ENCODE measurements at places on chromosomes 3 and 15.
A peak's percentile ranks its signal among the peaks of the same experiment; 100 is the strongest.

GRCh38 chr3:51398595-51399310 lies 7.7 kb downstream of the RBM15B start:
- no peak for DNase-seq

DNA sequence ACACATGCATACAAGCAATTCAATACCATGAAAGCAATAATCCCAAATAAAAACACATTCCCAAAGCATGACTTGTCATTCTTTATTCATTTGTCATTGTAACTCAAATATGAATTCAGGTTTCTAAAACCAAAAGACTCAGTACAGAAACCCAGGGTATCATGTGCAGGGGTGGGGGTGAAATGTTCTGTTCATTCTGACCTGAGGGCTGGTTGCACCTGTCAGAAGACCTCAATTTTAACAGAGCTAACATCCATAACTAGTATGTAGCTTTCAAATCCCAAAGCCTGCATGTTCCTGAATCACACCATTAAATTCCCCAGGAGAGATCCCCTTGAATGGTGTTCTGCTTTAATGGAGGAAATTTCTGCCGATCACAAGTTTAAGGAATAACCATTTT lies 738.7 kb downstream of the MCTP2 start:
- DNase-seq, result no peak

GRCh38 chr3:77620009-77620408 lies 580.1 kb downstream of the ROBO2 start:
- no peak for DNase-seq

GRCh38 chr3:69987833-69988232 lies 11.7 kb upstream of the SAMMSON start:
- no peak for DNase-seq

DNA sequence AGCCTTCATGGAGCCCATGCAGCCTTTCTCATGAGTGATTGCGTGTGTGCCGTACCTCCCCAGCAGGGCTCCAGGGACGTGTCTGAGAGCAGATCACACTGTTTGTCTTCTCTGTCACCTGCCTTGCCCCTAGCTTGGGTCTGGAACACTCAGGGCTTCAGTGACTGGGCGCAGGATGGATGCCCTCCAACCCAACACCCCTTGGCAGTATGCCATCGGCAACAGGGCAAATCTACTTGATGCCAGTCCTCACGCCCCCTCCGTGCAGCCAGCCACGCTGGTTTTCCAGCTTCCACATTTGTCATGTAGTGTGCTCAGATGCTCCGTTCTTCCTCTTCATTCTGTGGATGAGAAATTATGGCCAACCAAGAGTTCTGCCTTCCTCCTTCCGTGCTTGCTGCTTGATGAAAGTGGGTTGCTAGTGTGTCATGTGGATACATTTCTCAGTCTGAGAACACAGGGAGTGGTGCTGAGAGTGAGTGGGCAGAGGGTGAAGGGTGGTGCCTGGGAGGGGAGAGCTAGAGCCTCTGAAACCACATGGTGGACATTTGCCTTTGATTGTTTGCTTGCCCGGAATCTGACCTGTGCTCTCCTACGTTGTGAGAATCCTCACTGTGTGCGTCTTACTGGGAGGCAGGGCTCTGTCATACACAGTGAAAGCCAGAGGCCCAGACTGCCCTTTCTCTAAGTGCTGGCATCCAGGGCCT lies 97.2 kb downstream of the FAM43A start:
- DNase-seq, result peak; percentile 81

- no peak for DNase-seq
Observed at GRCh38 chr3:44555723-44556122, 730 bp downstream of the ZKSCAN7 start.

DNA sequence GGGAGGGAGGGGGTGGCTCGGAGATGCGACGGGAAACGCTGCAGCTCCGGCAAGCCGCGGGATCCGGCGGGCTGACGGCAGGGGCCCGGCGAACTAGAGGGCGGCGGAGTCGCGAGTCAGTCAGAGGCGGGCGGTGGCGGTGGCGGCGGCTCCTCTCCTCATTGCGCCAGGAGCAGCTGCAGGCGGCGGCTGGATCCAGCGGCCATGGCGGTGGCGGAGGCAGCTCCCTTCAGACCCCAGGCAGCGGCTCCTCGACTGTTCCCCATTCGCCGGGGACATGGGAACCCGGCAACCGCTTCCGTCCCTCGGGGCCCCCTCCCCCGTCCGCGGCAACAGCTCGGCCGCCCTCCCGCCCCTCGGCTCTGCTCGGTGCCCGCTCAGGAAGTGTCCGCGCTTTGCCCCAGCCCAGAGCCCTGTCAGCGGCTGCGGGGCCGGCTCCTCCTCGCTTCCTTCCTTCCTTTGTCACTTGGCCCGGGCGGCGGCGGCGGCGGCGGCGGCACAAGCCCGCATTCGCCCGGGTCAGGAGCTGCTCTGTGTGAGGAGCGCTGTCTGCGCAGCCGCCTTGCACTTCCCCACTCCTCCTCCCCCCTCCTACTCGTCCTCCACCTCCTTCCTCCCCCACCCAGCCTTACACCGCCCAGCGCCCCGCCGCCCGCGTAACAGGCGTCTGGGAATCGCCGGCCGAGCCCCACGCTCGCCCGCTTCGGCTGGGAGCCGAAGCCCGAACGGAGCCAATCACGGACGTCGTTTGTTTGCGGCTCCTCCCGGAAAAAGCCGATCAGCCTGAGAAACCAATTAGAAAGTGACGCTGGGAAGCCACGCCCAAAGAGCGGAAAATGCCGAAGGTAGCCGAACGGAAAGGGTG lies at the start of gene GSK3B:
Gene GSK3B, minus strand, starts transcription at position 537 of the 865 bp plus-strand sequence. CDS start 1,013 bp downstream, outside the sequence.
- no peak for DNase-seq

GRCh38 chr3:146091397-146091796 lies 69.6 kb downstream of the PLOD2 start:
- DNase-seq, result no peak

DNA sequence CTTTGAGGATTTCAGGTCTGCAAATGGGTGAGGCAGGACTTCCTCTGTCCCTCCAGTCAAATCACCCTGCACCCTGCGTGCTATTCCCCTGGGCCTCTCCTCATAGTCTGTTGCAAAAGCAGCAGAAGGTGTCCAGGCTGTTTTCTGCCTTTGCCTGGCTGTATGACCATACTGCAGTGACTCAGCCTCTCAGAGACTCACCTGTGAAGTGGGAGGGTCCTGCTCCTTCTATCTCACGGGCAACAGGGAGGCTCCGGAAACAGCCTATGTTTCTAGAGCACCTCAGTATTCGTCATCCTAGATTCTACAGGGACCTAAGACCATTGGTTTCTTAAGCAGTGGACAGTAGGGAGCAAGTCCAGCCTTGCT lies 216.4 kb downstream of the TLE3 start:
- no peak for DNase-seq

DNA sequence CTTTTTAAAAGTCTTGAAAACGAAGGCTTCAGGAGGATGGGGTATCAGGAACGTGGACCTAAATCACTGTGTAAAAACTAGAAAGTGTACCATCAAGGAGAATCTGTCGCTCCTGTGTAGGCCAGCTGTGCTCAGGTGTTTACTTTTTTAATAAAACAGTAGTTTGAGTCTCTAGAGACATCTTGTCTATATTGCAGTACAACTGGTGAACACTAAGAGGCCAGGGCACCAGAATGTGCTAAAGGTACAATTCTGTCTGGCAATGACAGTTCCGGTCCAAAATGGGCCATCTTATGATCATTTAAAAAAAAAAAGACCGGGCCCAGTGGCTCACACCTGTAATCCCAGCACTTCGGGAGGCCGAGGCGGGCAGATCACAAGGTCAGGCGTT lies 61.8 kb upstream of the MCF2L2 start:
- no peak for DNase-seq

GRCh38 chr15:34437687-34438086 lies at the start of gene GOLGA8A:
Gene GOLGA8A, minus strand, starts transcription at chr15:34437808. Its CDS starts 48,117 bp downstream, at chr15:34389691.
- DNase-seq, result peak; percentile 15

DNA sequence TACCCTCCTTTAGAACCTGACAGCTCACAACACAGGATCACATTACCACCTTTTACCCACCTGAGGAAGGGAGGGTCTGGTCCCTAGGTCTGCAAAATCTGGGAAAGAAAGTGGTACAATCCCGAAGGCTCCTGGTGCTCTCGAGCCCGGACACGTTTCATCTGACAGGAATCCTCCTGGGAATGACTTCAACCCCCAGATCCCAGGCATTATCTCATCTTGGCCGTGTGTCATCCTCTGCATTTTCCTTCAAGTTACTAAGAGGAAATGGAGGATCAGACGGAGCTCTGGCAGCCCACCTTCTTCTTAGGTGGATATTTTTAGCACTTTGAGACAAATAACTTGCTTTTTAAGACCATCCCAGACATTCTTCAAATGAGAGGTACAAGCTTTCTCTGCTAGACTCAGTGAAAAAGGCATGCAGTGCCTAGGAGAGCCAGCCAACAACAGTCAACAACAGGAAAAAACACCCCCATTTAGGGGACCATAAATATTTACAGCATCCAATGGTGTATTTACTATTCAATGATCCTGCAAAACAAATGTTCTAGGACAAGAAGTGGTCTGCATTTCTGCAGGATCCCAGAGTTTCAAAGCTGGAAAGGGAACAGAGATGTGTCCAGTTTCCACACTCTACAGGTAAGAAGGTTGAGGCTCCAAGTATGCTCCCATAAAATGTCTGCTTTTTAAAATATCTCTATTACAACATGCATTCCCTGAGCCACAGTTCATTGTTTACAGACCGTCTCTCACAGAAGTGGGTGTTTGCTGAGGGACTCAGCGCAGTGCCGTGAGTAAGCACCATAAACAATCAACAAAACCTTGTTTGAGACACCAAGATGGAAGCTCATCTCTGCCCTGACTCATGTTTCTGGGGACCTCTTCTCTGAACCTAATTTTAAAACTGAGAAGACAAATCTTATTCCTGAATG lies 38.3 kb upstream of the ARHGEF3 start:
- DNase-seq, result no peak

GRCh38 chr3:190041333-190042041 lies 79.2 kb downstream of the P3H2 start:
- no peak for DNase-seq

DNA sequence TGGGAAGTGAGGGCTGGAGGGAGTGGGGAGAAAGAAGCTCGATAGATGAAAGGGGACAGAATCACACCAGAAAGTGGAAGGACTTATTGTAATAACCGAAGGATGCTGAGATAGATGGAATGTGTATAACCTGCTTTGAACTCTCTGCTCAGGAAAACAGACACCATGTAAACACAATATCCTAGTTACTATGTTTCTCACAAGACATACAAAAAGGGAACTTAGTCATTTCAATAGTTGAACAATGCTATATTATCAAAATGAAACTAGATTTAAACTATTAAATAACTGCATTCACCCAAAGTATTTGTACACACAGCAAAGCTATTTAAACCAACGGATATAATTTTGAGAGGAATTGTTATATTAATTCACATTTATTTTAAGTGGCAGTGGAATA lies 108.3 kb upstream of the GADL1 start:
- no peak for DNase-seq

DNA sequence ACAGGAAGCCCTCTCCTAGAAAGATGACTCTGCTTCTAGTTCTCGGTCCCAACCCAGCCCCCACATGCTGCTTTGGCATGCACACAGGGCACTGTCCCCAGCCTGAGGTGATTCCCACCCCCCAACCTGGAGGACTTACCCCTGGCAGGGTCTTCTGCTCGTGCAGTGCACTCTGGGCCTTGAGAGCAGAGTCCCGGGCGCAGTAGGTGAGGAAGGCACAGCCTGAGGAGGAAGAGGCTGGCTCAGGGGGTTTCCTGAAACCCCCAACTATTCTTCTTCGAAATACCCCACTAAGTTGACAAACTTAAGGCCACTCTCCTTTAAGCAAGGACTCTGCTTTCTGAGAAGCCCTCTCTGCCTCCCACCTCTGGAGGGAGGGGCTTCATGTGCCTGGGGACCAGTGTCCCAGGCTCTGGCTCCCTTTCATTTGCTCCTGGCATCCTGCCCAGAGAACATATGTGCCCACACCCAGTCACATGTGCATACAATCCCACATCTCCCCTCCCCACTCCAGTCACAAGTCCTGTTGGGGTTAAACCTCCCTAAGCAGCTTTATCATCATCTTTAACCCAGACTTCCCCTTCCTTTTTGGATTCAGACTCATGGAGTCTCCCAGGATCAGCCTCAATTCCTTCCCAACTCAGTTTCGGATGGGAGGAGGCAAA lies 4.1 kb downstream of the CELF6 start:
- peak; percentile 24 for DNase-seq

DNA sequence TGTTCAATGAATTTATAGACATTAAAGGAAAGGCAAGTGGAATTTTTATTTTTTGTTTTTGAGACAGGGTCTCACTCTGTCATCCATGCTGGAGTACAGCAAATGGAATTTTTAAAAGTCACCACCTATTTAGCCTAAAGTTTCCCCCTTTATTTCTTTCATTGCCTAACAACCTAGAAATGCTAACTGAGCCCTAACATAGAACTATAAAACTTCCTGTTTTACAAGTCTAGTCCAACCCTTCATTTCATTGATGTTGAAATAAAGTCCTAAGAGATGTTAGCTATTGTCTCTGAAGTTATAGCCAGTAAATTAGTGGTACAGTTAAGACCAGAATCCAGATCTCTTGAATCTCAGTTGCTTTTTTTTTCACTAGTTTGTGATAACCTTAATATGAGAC lies 39.0 kb downstream of the MAPK6 start:
- peak; percentile 38 for DNase-seq

GRCh38 chr3:50572801-50573371 lies 3.6 kb downstream of the HEMK1 start:
- DNase-seq, result no peak

DNA sequence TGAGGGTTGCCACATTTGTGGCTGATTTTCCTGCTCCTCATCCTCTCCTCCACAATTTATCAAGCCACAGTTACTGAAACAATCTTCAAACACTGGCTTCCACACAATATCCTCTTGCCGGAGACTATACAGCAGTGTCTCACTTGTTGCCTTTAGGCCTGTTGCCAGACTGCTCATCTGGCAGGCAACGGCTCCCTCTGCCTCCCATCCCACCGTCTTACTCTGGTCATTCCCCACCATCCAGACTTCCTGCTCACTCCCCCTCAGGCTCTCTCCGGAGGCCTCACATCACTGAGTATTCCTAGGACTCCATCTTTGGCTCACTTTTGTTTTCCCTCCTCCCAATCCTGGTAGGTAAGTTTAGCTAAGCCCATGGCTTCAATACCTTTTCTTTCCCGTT lies 301.9 kb downstream of the IL20RB start:
- DNase-seq, result no peak

- DNase-seq, result no peak
Observed at GRCh38 chr3:152977366-152977765, 142.4 kb downstream of the P2RY1 start.

DNA sequence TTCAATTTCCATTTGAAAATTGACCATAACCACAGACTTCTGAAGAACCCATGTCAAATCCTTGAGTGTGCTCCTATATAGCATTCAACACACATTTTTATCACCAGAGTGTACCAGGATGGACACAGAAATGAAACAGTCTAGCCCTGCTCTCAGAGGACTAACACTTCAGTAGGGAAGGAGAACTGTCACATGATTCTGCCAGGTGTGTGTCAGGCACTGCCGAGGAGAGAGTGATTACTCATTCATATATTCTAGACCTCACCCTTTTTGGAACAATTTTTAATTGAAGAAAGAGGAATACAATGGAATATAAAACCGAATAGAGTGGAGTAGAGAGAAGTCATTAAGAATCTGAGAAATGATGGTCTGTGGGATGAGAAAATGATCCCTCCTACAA lies 125.8 kb downstream of the ERC2 start:
- DNase-seq, result no peak

Data from inflammatory macrophage treated with lipopolysaccharide for 1 hour (primary cell).